ENCODE measurements at places on chromosomes 6 and 20.

DNA sequence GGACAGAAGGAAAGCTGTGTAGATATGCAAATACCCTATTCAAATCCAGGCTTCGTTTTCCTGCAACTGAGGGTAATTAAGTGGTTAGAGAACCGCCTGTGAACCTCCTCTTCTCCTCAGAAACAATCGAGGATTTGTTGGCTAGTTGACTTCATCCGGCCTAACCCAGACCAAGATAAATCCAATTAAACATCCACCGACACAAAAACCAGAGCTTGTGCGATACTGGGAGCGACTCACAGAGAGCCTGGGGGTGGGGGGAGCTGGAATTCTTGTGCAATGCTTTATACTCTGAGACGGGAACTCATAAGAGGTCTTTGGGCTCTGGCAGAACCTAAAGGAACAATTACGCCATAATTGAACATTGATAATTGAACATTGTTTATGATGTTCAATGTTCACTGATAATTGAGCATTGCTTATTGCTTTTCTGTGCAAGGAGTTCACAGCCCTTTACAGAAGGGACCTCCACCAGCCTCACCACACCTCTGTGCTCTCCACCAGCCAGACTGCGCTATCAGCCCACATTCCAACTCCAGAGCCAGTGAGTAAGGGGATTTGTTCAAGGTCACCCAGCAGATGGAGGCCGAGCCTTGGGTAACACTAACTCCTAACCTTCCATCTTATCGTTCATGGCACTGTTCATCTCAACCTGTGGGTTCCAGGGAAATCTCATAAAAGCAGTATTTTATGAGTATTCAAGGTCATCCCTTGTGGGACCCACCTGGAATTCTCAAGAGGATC, 429.6 kb upstream of the JARID2 start:
- DNase-seq, result no peak

GRCh38 chr6:15500078-15500740, 162.6 kb downstream of the DTNBP1 start:
- DNase-seq, result no peak

DNA sequence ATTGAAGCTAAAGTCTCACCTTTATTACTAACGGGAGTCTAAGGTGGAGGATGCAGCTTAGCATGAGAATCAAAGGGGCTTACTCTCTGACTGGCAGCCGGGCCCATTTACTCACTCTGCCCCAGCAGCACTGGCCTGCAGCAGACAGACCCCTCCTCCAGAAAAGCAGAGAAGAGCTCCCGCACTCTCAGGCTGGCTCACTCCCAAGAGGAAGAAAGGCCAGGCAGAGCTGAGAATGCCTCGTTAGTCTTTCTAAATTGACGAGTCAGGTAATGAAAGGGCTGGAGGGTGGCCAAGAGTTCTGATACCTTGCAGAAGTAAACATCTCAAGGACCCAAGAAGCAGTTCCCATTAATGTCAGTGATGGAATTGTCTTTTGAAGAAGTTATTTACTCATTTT, 44.5 kb upstream of the IL20RA start:
- DNase-seq, result no peak

- no peak for DNase-seq
Measured at GRCh38 chr6:131399433-131399832, 173.6 kb upstream of the ARG1 start.

GRCh38 chr20:56289652-56290051, 41.1 kb downstream of the MC3R start:
- DNase-seq, result no peak

GRCh38 chr20:25014816-25015215, 22.3 kb upstream of the APMAP start:
- DNase-seq, result no peak

DNA sequence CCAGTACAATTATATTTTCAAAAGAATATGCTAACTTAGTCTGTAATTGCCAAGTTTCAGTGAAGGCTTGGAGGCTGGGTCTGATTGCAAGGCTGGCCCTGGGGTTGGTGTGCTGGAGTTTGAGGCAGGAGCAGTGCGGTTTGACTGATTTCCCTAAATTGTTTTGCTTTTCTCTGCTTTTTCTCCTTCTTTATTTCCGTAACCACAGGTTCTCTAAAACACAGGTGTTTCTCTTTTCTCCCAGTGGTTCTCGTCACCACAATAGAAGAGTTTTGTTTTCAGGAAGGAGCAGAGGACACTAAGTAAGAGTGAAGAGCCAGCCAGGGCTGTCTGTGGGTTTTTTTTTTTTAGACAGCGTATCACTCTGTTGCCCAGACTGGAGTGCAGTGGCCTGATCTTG, 8.2 kb upstream of the SNX9 start:
- no peak for DNase-seq

DNA sequence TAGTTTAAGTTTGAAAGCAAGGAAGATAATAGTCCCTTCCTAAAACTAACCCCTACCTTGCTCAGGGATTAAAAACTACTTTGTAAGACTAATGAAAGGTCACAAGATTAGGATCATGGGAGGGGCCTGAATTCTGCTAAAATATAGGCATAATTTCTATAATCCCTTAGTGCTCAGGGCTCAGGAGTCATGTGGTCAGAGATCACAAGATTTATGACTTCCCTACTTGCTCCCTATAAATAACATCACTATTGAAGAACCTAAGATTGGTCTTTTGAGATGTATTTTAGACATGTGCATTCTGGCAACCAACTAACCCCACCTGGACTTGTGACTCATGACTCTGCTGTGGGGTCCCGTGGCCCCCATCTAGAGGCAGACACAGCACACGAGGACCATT, 81.1 kb downstream of the STMND1 start:
- no peak for DNase-seq

GRCh38 chr6:17813542-17813941, 106.8 kb upstream of the NUP153 start:
- no peak for DNase-seq

GRCh38 chr6:36246506-36247268, 23.2 kb upstream of the PNPLA1 start:
- no peak for DNase-seq

DNA sequence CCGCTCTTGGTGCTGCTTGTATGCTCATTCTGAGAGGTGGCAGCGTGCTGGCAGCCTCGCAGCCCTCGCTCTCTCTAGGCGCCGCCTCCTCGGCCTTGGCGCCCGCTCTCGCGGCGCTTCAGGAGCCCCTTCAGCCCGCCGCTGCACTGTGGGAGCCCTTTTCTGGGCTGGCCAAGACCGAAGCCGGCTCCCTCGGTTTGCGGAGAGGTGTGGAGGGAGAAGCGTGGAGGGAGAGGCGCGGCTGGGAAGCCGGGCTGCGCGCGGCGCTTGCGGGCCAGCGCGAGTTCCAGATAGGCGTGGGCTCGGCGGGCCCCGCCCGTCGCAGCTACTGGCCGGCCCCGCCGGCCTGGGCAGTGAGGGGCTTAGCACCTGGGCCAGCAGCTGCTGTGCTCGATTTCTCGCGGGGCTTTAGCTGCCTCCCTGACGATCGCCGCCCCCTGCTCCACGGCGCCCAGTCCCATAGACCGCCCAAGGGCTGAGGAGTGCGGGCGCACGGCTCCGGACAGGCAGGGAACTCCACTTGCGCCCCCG, 19.5 kb upstream of the FAM8A1 start:
- DNase-seq, result peak; percentile 24

All from nucleus accumbens (tissue), 56 donors.